Right cardiac atrium (tissue), 5 donors: ENCODE measurements at places on chromosomes 2 and 18. TPM values are rescaled to one million over a fixed set of nuclear protein-coding genes. Genes with fewer than 3 reads are reported as not detected.

Gene SLC14A1
- 15.7 TPM for total RNA-seq

Gene RTKN
- 21.5 TPM for total RNA-seq

- DNase-seq, result no peak
These were observed 7.2 kb downstream of the SERPINB8 start for GRCh38 chr18:63977040-63977439.

- DNase-seq, result no peak
These were observed 786.9 kb downstream of the EPHA4 start for GRCh38 chr2:220785178-220785577.

DNA sequence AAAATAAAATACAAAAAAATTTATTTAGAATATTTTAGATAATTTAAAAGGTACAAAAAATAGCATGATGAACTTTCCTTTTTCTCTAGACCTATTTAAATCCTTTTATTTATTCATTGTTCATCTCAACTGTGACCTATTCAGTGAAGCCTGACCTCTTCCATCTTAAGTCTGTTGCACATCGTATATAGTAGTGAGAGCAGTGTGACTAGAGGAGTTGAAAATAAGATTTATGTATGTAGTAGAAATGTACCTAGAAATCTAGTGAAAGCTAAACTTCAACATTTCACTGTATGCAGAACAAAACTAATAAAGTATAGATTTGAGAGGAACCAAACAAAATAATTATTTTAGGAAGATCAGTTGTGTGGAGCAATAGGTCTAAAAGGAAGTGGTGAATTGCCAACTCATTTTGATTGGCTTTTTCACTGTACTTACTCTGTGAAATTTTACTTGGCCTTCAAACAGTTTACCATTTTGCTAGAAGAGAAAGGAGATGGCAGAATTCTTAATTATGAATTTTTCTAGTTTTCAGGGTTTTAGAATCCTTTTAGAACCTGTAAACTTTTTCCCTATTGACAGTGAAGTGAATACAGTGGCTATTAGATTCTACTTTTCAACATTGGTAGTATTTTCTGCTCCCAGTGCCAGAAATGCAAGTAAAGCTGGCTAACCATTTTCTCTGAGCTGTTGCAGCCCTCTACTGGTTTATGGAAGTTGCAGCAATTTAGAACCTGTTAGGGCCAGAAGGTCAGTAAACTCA is 11.0 kb downstream of the ANKRD12 start:
- DNase-seq, result no peak

DNA sequence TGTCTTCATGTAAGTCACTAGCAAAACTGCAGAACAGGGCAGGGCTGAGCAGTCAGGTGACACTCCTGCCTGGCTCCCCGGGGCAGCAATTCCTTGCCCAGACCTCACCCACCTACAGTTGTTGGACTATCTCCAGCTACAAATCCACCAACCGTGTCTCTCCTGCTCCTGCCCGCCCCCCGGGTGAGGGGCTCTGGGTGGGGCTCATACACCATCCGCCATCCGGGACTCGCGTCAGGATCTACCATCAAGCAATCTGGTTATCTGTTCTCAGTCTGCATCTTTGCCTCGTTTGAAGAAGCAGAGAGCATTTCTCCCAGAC is 13.5 kb upstream of the GLI2 start:
- no peak for DNase-seq
